G401 (cell line): ENCODE measurements at places on chromosomes 16 and 17.
A peak's percentile ranks its signal among the peaks of the same experiment; 100 is the strongest.

DNA sequence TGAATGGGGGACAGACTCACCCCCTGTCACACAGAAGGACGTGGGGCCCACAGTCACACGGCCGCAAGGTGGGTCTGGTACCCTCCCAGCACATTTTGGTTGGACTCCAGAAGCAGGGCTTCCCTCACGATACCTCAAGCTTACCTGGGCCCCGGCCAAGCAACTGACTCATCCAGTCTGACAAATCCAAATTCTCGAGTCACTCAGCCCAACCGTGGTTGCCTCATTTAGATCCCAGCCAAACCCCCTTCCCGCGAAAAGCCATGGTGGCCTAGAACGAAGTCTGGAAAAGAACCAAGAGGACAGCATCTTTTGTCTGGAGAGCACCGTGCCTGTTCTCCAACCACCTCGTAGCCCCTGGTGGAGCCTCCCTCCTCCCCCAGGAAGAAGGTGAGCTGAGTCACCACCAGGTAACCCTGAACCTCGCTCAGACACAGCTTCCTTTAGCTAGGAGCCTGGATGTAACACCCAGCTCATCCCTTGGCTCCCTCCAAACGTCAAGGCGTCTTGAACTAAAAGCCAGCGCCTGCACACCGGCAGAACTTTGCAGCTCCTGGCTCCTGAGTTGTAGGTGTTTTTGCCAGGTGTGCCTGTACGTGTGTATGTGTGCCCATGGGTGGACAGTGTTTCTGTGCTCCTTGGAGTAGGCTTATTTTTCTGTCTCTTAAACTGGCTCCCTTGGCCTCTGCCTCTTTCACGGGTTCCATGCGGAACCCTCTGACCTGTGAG lies 78.9 kb downstream of the CMIP start:
- no peak for DNase-seq

GRCh38 chr17:2867441-2868424 lies 71.5 kb downstream of the RAP1GAP2 start:
- DNase-seq: peak; percentile 41

DNA sequence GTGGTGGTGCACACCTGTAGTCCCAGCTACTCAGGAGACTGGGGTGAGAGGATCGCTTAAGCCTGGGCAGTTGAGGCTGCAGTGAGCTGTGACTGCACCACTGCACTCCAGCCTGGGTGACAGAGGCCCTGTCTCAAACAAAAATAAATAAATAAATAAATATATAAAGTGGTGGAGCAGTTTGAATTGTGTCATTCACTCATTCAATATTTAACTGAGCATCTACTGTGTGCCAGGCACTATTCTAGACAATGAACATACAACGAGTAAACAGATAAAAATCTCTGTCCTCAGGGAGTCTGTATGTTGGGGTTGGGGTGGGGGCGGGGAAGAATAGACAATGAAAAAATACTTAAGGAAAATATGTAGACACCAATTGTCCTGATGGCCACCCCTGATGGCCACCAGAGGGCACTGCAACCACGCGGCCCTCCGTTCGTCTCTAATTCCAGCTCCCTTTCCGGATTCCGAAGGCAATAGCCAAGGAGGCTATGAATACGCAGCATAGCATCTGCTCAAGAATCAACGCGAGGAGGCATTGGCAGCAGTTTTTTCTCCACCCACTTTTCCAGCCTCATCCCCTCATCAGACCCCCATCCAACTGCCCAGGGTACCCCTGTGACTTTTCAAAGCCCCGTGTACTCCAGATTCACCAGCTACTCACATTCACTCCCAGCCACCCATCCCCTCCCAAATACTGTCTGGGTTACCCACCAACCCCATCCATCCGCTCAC lies 21.4 kb downstream of the QPRT start:
- DNase-seq: peak; percentile 75

- DNase-seq: no peak
Measured at GRCh38 chr16:30131869-30132475, 9.0 kb upstream of the MAPK3 start.

GRCh38 chr16:51181503-51181811 lies 30.4 kb upstream of the SALL1 start:
- no peak for DNase-seq

DNA sequence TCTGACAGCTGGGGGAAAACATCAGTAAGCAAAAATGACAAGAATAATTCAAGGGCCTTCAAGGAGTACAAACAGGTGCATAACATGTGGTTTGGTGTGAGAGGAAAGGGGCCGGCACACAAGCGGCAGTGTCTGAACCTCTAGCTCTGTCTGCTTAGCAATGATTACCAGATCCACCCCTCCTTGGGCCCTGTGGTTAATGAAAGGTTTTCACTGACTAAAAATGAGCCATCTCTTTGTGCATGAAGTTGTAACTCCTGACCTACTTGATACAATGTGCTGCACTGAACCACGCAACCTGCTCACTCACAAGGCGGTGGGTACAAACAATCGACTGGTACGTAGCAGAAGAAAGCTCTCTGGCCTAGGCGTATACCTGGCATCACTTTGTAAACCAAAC lies 15.1 kb downstream of the FAM117A start:
- no peak for DNase-seq
